ENCODE measurements at places on chromosomes 12 and 14.

DNA sequence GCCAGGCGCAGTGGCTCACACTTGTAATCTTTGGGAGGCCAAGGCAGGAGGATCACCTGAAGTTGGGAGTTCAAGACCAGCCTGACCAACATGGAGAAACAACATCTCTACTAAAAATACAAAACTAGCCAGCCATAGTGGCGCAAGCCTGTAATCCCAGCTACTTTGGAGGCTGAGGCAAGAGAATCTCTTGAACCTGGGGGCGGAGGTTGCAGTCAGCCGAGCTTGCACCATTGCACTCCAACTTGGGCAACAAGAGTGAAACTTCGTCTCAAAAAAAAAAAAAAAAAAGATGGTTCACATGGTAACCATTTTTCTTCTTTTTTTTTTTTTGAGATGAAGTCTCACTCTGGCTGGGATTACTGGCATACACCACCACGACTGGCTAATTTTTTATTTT is 35.3 kb downstream of the SLC2A14 start:
- DNase-seq, result no peak

- no peak for DNase-seq
Observed at GRCh38 chr12:39831587-39832315, 212.1 kb upstream of the ABCD2 start.

DNA sequence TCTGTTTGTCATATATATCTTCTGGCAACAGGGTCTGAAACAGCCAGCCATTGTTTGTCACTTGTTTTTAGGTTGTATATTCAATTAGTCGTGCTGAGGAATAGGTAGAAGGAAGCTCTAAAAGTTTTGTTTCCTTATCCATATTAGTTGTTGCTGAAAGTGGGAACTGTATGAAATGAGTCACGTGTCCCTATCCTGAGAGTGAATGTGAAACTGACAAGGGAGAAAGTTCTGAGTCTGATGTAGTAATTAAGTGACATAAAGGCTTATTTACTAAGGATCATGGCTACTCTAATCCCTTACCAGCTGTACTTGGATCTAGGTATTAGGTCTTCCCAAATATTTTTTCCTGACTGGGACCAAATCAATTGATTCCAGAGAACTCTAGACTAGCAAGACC is 16.4 kb downstream of the FAM234B start:
- no peak for DNase-seq

- DNase-seq, result no peak
Observed at GRCh38 chr14:65304963-65305362, 107.6 kb upstream of the FUT8 start.

DNA sequence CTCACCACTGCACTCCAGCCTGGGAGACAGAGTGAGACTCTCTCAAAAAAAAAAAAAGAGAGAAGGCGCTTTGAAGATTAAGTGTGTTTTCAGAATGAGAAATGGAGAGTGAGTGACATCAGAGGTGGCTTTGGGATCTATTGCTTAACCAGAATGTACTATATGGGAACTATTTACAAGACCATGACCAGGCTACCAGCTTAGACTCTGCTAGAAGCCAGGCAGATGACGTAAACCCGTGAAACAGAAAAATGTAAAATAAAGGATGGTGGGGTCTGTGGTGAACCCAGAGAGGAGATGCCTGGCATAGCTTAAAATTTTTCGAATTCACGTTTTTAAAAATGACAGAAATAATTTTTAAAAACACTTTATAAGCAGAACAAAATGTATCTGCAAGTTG is 82.0 kb downstream of the IFT43 start:
- no peak for DNase-seq

GRCh38 chr14:90383731-90384542 is 12.9 kb upstream of the CALM1 start:
- DNase-seq, result peak; percentile 69

DNA sequence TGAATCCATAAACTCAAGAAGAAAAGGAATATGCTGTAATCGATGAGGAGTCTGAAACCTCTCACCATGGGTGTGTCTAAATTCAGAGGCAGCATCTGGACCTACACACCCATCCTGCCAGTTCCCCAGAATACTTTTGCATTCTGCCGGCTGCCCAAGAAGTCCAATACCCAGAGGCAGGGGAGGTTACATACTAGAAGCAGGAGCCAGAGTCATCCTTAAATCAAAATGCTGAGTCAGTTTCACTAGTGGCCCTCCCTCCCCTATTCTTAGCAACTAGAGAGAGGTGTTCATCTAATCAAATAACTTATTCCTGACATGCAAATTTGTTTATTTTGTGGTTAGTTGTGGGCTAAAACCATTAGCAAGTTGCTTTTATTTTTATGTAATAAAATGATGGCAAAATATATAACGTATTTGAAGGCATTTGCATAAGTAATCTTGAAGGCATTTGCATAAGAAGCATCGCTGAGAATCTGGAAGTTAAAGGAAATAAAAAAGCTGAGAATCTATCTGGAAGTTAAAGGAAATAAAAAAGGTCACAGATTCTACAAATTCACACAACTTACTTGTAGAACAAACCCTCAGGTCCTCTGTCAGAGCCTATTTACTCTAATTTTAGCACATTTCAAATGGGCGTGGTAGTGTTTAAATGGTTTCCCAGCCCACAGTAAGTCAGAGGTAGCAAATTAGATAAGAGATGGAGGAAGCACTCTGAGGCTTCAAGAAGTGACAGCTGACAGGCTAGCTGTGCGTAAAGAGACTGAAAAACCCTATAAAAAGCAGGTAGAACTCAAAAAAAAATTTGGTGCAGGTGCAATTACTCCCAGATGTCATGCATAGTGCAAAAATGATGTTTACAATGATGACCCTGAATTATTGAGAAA is 7.8 kb downstream of the BHLHE41 start:
- no peak for DNase-seq

DNA sequence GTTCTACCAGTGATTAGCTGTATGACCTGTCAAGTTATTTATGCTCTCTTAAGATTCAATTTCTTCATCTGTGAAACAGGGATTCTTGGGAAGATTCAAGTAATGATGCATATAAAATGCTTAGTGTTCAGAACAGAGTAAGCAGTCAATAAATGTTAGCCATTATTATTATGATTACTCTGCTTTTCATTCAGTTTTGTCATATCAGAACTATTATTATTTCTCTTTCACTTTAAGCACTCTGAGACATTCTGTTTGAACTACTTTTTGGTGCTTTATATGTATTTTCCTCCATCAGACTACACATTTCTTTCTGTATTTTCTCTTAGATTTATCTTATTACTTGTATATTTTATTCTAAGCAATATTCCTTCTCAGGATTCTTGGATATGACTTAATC is 81.2 kb downstream of the CFAP54 start:
- no peak for DNase-seq

- no peak for DNase-seq
Observed at GRCh38 chr12:100674036-100674888, 100.8 kb downstream of the GAS2L3 start.

DNA sequence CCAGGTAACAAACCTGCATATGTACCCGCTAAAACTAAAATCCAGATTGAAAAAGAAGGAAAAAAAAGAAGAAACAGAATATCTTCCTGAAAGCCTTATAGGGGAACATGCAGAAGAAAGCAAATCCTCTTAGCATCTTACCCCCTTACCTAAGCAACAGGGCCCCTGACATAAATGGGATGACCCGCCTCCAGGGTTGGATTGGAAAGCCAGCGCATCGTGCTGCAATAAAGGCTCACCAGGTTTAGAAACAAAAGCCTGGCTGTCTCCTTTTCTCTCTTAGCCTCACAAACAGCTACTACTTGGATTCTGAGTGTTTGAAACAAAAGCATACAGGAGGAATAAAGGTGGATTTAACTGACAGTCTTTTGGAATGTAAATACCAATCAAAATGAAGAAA is 13.8 kb upstream of the ADCK1 start:
- no peak for DNase-seq

GRCh38 chr12:70754330-70754741 is 117.1 kb upstream of the PTPRB start:
- DNase-seq, result no peak

DNA sequence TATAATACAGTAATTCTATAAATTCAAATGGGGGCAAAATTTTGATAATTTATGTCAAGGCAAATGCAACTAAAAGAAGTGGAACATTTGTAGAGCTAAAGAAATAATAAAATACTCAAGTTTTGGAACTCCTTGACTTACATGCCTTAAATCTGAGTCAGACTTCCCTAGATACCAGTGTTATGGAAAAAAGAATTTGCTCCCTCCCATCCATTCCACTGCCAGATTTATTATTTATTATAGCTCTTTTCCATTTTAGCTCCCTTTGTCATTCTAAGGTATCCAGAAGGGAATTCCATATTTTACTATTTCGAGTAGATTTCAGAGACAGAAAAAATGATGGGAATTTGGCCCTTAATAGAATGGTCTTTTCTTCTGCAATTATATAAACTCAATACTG is 44.0 kb downstream of the RHOJ start:
- DNase-seq, result no peak

- peak; percentile 77 for DNase-seq
Observed at GRCh38 chr12:122895704-122896636, at the start of gene VPS37B. VPS37B (minus strand) TSS chr12:122896124; CDS start chr12:122896062, 62 bp downstream.

- DNase-seq, result no peak
Observed at GRCh38 chr14:35909665-35910064, 83.5 kb downstream of the BRMS1L start.

DNA sequence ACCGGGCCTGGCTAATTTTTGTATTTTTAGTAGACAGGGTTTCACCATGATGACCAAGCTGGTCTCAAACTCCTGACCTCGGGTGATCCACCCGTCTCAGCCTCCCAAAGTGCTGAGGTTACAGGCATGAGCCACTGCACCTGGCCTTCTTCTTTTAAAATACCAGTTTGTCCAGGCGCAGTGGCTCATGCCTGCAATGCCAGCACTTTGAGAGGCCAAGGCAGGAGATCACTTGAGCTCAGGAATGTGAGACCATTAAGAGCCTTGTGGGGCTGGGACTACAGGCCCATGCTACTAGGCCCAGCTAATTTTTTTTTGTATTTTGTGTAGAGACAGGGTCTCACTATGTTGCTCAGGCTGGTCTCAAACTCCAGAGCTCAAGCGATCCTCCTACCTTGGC is 8.1 kb upstream of the PEBP1 start:
- DNase-seq, result no peak

- no peak for DNase-seq
Observed at GRCh38 chr12:19964549-19964948, 403.8 kb upstream of the PDE3A start.

DNA sequence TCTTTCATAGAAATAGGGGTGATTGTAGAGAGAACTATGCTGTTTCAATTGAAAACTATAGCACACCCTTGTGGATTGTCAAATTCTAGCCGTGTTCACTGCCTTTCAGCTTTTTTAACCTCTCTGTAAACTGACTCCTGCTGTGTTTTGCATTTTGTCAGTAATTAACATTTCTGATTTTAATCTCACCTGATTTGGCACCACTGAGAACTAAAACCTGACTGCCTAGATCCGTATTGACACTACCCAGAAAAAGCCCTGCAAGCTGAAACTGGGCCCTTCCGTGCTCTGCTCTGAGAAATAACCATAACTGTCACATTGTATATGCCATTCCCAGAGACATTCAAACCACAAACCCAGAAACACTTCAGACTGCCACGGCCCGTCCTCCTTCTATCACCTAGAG is 26.6 kb upstream of the ETV6 start:
- no peak for DNase-seq

DNA sequence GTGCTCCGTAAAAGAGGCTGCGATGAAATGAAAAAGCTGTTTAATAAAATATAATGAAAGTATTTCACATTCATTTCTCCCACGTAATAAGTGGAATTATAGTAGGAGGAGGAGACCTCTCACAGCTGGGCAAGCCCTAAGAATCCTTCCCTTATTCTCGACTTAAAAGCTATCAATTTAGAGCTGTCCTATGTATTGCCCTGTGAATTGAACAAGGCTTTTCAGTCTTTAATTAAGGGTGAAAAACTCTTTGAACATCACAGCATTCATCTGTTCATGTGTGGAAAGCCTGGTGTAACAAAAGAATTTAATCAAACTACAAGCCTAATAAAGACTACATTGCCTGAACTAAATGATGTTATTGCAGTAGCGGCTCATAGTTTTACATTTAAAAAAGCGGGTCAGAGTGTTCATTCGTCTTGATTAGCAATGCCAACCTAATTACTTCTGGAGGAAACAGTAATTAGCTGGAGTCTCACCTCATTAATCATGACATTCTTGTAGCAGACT is 142.0 kb downstream of the ETNK1 start:
- DNase-seq, result no peak
